ENCODE measurements at places on chromosomes 11 and 22.

- DNase-seq, result no peak
These were observed 38.2 kb downstream of the RNF141 start for GRCh38 chr11:10502770-10503169.

DNA sequence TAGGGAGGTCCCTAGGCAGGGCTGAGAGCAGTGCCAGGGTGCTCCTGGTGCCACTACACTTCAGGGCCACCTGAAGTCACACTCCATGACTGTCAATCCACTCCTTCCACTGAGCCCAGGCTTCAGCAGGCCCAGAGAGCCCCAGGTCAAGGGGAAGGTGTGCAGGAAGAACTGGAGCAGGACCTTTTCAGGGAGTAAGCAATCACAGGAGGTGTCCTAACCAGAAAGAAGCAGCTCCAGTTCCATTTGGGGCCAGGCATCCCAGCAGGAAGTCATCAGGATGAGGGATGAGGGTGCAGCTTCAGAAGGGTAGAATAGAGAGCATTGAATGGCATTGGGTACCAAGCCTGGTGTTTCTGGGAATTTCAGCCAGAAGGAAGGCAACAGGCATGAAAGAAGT, 556.5 kb downstream of the INSC start:
- DNase-seq, result no peak

DNA sequence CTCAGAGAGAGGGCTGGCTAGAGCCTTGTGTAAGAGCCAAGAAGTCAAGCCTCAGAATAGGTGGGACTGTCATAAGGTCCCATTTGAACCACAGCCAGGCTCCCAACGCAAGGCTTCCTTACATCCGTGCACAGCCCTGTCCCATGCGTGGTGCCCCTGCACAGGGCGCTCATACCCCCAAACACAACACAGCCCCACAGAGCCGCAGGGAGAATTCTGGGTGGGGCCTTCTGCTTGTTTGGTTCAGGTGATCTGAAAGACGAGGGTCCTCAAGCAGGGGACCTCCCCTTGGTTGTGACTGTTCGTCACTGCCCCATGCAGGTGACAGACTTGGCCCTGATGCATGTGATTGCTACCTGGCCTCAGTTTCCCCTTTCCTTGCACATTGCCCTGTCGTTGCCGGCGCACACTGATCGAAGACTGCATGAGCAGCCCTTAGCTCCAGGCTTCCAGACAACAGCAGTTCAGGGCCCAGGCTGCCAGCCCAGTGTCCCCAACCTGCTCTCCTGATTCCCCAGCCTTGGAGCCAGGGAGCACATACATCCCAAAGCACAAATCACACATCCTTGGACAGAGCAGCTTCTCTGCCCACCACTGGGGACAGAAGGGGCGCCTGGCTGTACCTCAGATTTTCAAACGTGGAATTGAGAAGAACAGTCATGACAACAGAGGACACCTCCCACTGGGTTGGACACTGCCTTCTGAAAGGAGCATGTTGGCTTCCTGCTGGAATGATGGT, 22.1 kb downstream of the GNAZ start:
- DNase-seq, result no peak

DNA sequence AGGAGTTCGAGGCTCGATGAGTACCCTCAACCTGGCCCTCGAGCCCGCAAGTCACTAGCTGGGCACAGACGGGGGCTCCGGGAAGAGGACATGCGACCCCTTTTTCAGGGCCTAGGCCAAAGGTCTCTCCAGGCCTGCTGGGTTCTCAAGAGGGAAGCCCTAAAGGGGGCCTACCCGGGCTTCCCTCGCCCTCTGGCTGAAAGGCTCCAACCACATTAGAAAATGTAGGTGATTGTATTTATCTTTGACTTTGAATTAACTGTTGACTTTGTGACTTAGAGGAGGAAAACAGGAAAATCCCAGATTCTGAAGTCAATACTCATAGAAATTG, 7.3 kb upstream of the PAX6 start:
- DNase-seq, result no peak

DNA sequence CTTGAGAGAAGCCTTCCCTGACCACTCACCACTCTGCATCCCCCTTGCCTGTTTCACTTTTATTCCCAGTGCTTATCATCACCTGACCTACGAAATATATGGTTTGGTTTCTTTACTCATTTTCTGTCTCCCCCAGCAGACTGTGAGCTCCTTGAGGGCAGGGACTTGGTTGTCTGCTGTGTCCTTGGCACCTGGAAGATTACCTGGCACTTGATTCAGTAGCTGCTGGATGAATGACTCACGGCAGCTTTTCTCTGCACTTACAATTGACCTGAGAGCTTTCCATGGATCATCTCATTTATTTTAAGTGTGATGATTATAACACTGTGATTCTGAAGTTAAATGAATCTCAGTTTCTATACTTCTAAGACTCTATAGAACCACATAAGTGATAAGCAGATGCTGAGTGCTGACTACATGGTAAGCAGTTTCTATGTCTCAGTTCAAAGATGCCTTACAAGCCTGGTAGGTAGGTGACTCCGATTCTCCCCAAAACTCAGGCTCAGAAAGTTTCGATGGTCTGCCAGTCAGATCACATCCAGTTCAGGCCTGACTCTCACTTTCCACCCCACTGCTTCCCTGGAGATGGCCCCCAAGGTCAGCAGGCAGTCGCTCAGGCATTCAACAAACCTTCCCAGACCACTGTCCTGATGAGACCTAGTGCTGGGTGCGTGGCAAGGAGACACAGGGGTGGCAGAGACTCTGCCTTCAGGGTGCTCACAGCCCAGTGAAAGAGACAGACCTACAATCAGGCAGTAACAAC, 11.6 kb downstream of the IL2RB start:
- no peak for DNase-seq

GRCh38 chr11:30445056-30445455, 122.2 kb downstream of the ARL14EP start:
- no peak for DNase-seq

GRCh38 chr22:46150034-46150654, at the start of gene PPARA:
Gene PPARA (plus strand): TSS chr22:46150526. CDS start chr22:46198384, 47,858 bp downstream.
- DNase-seq, result peak; percentile 81

DNA sequence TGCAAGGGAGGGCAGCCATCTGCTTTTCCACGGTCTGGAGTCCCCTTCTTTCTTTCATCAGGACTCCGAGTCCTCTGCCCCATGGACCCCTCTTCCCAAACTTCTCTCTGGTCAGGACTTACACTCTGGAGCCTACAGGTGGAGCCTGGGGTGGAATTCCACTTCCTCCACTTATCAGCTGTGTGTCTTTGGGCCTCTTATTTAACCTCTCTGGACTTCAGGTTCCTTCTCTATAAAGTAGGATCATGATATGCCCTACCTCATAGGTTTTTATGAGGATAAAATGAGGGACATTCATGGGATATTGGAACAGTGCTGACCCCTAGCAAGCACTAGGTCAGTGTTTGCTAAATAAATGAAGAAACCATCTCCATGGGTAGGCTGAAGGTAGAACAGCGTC, 1.7 kb downstream of the LINC01488 start:
- no peak for DNase-seq

- no peak for DNase-seq
These were observed 231.6 kb upstream of the TBCEL start for GRCh38 chr11:120792306-120792705.

Measured in stimulated activated CD4-positive, alpha-beta T cell treated with anti-CD3 and anti-CD28 coated beads, Interleukin-15, amount 100 ng/mL, for 1 hour (primary cell).